Stimulated activated CD8-positive, alpha-beta memory T cell treated with anti-CD3 and anti-CD28 coated beads, Interleukin-7, amount 100 ng/mL, for 4 hours (primary cell): ENCODE measurements at places on chromosomes 12 and 14.

DNA sequence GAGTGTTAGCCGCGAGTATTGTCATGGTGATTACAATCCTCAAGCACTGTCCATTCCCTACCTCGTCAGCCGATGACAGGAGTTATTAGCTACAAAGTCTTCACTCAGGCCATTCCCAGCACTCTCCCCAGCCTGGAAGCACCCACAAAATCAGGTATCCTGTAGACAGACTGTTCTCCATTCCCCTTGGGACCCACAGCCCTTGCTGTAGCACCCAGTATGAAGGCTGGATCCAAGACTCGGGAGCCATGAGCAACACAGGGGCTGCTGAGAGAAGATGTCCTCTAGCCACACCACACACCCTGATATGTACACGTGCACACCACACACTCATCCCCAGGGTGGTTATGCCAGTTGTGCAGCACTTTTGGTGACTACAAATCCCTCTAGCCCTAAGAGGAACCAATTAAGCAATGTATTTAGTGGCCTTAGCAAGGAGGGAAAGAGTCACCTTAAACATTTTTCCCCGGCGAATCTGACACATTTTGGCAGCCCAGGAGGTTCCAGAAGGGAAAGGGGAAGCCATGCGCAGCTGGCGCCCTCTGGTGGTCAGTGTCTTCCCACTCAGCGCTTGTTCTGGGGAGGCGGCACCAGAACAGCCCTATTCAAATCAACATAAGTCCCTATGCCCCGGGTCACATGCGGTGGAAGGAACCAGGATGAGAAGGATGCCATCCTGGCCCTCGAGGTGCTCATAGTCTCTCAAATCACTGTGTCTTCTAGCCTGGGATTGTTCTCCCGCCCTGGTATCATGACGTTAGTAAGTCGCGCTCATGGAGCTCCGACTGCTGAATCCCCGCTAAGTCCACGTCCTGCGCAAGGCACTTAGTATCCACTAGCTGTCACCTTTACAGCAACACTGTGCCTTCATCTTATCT lies 96.9 kb downstream of the GCH1 start:
- peak; percentile 57 for DNase-seq

- DNase-seq, result no peak
These were observed 791.5 kb downstream of the SLC16A7 start for GRCh38 chr12:60387356-60387755.

GRCh38 chr14:23521785-23522640 lies 29.6 kb downstream of the ZFHX2 start:
- DNase-seq, result no peak

GRCh38 chr14:90721619-90722305 lies 94.5 kb downstream of the TTC7B start:
- DNase-seq, result no peak

GRCh38 chr14:75372260-75372659 lies 55.6 kb upstream of the JDP2 start:
- no peak for DNase-seq

GRCh38 chr14:100602621-100603230 lies 15.5 kb upstream of the BEGAIN start:
- no peak for DNase-seq

- no peak for DNase-seq
These were observed 40.6 kb upstream of the EML1 start for GRCh38 chr14:99752486-99753121.

DNA sequence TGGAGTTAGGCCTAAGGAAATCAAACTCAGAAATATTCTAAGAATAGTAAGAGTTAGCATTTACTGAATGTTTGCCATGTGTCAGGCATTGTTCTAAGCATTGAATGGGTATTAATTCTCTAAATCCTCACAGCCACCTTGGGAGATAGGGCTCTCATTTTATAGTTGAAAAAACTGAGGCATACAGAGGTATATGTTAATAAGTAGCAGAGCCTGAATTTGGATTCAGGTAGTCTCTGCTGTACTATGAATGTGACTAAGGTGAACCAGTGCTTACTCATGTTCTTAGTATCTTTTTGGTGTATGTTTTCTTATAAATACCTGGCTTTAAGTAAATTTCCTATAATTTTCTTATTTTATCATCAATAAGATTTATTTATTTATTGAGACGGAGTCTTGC lies 8.1 kb downstream of the ARF6 start:
- no peak for DNase-seq
